ENCODE measurements at places on chromosomes 3 and 15.

GRCh38 chr3:132606085-132606484, 9.0 kb downstream of the ACKR4 start:
- DNase-seq, result peak; percentile 82

DNA sequence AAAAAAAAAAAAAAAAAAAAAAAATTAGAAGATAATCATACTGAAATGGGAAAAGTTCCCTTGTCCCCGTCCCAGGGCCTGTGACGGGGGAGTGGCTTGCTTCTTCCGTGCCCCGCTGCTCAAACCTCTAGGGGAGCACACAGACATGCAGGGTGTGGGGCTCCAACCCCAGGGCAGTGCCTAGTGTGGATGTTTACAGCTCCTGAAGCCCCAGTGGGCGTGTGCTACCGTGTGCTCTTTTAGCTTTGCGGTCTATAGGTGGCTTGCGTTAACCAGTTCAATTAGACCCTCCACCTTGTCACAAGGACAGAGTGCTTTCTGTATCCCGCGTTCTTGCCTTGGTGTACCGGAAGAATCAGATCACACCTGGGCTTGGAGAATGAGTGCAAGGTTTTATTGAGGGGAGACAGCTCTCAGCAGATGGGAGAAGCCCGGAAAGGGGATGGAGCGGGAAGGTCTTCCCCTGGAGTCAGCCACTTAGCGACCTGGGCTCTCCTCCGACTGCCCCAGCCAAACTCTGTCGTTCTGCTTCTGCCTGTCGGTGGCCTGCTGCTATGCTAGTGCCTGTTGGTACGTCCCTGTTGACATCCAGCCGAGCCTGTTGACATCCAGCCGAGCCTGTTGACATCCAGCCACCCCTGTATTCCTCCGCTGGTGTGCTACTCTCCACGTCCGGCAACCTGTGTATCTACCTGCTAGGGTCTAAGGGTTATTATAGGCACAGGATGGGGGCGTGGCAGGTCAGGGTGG, 569.8 kb downstream of the VGLL3 start:
- DNase-seq, result no peak

DNA sequence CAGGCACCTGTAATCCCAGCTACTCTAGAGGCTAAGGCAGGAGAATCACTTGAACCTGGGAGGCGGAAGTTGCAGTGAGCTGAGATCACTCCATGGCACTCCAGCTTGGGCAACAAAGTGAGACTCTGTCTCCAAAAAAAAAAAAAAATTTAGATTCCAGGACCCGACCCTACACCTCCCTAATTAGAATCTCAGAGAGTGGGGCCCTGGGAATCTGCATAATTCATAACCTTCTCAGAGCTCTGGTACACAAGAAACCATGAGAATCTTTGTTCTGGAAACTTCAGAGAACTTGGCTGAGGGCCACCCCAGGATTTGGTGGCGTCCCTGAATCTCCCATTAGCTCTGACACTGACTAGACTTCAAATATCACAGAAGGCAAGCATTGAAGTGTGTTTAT, 31.5 kb downstream of the B3GNT5 start:
- DNase-seq, result no peak

DNA sequence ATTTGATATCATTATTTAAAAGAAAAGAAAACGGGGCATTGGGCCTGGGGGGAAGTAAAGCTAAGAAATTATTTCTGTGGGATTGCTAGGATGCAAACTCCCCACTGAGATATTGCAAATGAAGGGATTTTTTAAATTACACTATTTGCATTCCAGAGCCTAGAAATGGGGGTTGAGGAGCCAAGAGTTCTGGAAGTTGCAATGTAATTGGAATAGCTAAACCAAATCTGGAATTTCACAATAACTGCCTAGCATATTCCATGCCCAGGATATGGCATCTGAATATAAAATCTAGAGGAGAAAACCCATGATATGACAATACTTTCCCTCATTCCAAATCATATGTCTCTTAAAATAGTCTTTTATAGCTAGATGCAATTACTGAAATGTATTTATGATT, 93.0 kb downstream of the CADM2 start:
- no peak for DNase-seq

- no peak for DNase-seq
Observed at GRCh38 chr3:182182531-182182968, 470.8 kb downstream of the SOX2 start.

DNA sequence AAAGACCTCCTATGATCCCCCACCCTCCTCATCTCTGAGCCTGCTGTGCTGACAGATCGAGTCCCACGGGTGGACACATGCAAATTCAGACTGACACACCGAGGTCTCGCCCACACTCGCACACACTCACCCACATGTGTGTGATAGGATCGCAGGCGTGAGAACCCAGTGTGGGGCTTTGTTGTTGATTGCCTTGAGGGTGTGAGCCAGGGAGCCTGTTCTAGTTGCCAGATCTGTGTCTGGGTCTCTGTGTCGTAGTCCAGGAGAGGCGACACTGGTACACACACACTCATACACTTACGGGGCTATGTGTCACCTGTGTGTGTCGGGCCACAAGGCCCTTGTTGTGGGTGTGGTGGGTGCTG, 2.0 kb downstream of the EPHB3 start:
- no peak for DNase-seq

GRCh38 chr15:99264125-99264524, 12.8 kb downstream of the LRRC28 start:
- DNase-seq, result no peak

GRCh38 chr3:101677436-101678286, 729 bp upstream of the ZBTB11 start:
- DNase-seq, result no peak
